ENCODE measurements at places on chromosomes 5 and 9. TPM values are rescaled to one million over a fixed set of nuclear protein-coding genes. Genes with fewer than 3 reads are reported as not detected.

DNA sequence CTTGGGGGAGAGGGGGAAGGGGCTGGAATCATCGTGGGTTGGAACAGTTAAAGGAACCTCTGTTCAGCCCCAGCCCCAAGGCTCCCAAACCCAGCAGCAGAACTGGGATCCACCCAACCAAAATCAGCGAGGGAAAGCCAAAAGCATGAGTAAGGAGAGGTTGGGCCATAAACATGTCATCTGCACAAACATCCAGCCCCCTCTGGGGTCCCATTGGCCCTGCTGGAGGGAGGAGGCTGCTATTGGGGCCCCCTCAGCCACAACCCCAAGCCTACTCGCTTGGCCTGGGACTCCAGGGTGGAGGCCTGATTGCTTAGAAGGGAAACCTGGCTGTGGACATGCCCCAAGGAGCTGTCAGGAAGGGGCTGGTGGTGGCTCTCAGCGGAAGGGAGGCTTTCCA lies 154.9 kb downstream of the FGF18 start:
- no peaks in the 10 kb centered on the region for H3K27me3 ChIP-seq
- H3K36me3 ChIP-seq, result no peaks in the 10 kb centered on the region
- no peaks in the 10 kb centered on the region for H3K4me1 ChIP-seq
- DNase-seq, result no peak

DNA sequence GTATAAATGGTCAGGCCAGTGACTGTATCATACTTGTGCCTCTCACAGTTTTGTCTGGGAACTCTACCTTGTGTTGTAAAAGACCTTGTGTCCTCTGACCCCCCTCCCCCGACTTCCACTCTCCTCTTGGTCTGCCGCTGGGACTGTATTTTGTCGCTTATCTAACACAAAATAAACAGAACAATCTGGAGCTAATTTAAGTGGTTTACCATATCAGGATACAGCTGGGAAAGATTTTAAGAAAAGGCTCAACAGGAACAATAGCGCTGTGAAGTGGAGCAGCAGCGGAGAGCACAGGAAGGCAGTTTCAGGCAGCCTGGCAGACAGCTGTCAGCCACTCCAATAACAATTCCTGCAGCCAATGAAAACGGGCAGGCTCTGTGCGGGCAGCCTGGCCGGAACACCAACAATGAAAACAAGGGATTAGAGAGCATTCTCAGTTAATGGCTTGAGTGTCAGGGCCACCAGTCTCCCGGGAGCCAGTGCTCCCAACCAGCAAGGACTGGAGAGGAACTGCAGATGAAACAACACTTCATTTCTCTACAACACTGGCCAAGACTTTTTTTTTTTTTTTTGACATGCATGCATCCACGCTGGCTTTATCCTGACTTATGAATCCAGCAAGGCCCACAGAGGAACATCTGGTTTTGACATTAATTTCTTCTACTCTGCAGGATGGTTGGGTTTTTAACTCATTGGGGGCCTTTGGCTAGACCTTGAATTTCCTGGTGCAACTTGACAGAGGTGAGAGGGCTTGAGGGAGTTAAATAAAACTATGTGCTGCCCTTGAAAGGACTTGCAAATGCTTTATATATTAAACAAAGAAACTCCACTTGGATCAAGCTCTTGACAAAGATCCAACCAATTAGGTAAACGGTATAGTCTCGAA lies 76.7 kb downstream of the ARSB start:
- H3K27ac ChIP-seq, result peak overlapping the region; percentile 35
- no peaks in the 10 kb centered on the region for H3K4me1 ChIP-seq
- no peaks in the 10 kb centered on the region for H3K36me3 ChIP-seq

DNA sequence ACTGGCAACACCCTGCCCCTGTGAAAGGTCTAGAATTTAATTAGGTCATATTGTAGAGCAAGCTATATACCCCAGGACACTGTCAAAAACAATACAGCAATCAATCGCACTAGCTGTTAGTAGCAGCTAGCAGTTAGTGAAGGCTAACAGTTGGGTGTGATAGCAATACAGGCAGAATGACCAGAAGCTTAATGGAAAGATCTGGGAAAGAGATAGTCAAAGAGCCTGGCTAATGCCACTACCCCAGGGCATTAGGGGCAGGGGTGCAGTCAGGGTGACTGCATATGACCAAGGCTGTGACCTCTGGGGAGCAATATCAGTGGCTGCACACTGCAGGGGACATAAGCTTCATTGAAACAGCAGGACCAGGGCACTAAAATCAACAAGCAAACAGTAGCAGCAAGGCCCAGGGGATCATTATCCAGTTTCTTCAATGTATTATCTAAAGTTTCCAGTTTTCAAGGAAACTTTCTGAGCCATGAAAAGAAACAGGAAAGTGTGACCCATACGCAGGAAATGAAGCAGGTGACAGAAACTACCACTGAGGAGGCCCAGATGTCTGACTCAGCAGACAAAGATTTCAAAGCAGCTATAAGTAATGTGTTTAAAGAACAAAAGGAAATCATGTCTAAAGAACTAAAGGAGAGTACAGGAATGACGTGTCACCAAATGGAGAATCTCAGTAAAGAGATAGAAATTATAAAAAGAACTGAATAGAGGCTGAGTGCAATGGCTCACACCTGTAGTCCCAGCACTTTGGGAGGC lies 82.4 kb downstream of the ZNF354C start:
- H3K27ac ChIP-seq, result no peak overlapping the region
- no peaks in the 10 kb centered on the region for H3K27me3 ChIP-seq
- no peaks in the 10 kb centered on the region for H3K36me3 ChIP-seq
- H3K4me1 ChIP-seq, result no peaks in the 10 kb centered on the region
- DNase-seq, result no peak
- H3K4me3 ChIP-seq, result no peak overlapping the region

GRCh38 chr5:59732806-59733205 lies 160.7 kb downstream of the PDE4D start:
- H3K36me3 ChIP-seq, result no peaks in the 10 kb centered on the region
- DNase-seq, result no peak
- no peaks in the 10 kb centered on the region for H3K27me3 ChIP-seq
- H3K27ac ChIP-seq, result no peak overlapping the region

GRCh38 chr9:133276923-133277322 lies 1.9 kb upstream of the ABO start:
- no peak overlapping the region for H3K4me3 ChIP-seq
- H3K4me1 ChIP-seq, result no peaks in the 10 kb centered on the region
- H3K36me3 ChIP-seq, result no peaks in the 10 kb centered on the region
- no peak overlapping the region for H3K27ac ChIP-seq

DNA sequence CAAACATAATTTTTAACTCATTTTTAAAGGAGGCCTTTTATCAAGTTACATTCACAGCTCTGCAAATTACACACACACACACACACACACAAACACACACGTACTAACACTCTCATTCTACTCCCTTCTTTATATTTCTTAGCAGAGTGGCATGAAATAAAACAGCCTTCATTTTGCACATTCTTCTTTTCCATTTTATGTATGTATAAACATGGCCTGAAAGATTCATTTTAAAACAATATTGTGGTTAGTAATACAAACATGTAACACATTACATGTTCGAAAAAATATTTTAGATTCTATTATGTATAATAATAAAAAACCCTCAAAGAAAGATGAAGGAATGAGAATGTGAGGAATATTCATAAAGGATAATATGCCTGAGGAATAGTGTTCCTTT lies 86.0 kb upstream of the ITGA2 start:
- H3K4me1 ChIP-seq, result no peaks in the 10 kb centered on the region
- H3K36me3 ChIP-seq, result no peaks in the 10 kb centered on the region
- no peaks in the 10 kb centered on the region for H3K27me3 ChIP-seq

- H3K27ac ChIP-seq, result no peak overlapping the region
- no peaks in the 10 kb centered on the region for H3K36me3 ChIP-seq
- no peaks in the 10 kb centered on the region for H3K4me1 ChIP-seq
- H3K4me3 ChIP-seq, result no peak overlapping the region
- no peaks in the 10 kb centered on the region for H3K27me3 ChIP-seq
Observed at GRCh38 chr9:7828334-7828733, 28.8 kb upstream of the DMAC1 start.

DNA sequence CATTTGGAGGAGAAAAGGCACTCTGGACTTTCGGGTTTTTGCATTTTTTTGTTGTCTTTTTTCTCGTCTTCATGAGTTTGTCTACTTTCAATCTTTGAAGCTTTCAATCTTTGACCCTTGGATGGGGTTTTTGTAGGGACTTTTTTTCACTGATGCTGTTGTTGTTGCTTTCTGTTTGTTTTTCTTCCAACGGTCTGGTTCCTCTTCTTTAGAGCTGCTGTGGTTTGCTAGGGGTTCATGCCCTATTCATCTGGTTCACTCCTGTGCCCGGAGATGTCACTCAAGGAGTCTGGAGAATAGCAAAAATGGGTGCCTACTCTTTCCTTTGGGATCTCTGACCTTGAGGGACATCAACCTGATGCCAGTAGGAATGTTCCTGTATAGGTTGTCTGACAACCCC lies 378.6 kb upstream of the TYRP1 start:
- no peaks in the 10 kb centered on the region for H3K27me3 ChIP-seq
- H3K36me3 ChIP-seq, result no peaks in the 10 kb centered on the region
- no peaks in the 10 kb centered on the region for H3K4me1 ChIP-seq
- no peak for DNase-seq
- H3K4me3 ChIP-seq, result no peak overlapping the region
- H3K27ac ChIP-seq, result no peak overlapping the region

- no peaks in the 10 kb centered on the region for H3K4me1 ChIP-seq
- no peak overlapping the region for H3K4me3 ChIP-seq
- H3K36me3 ChIP-seq, result no peaks in the 10 kb centered on the region
Observed at GRCh38 chr5:173920866-173921555, 32.9 kb downstream of the CPEB4 start.

- no peak overlapping the region for H3K4me3 ChIP-seq
- H3K4me1 ChIP-seq, result no peaks in the 10 kb centered on the region
- no peaks in the 10 kb centered on the region for H3K27me3 ChIP-seq
Observed at GRCh38 chr9:16102154-16102553, 549.3 kb downstream of the CCDC171 start.

Gene PHF24
- not detected for total RNA-seq

Gene LRRC70
- total RNA-seq, result 1.9 TPM

Gene CYLC2
- not detected for total RNA-seq

Gene SLC6A3
- total RNA-seq, result not detected

Gene RGS3
- 101 TPM for total RNA-seq

Gene EIF4E1B
- not detected for total RNA-seq

Gene PRUNE2
- total RNA-seq, result 23.1 TPM

Gene PRDM12
- not detected for total RNA-seq

Gene SHOC1
- total RNA-seq, result not detected

Data from Peyer's patch (tissue), 4 donors.